Dorsolateral prefrontal cortex (tissue), 122 donors: ENCODE measurements at places on chromosomes 5 and 9.

DNA sequence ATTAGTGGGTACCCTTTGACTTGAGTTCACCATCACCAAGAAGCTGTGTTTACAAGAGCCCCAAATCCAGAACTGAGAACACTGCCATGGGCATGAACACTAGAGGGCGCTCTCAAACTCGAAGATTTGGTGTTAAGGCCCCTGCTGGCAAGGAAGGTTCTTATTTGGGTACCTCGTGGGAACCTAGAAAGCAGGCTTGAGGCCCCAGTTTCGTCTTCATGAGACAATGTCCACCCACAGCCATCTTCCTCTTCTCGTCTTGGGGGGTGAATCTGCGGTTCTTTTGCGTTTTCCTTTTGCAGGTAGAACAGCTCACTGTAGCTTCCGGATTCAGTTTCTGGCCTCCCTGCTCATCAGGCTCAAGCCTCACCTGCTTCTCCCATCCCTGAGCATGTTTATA is 184.0 kb downstream of the SEMA5A start:
- DNase-seq = no peak

DNA sequence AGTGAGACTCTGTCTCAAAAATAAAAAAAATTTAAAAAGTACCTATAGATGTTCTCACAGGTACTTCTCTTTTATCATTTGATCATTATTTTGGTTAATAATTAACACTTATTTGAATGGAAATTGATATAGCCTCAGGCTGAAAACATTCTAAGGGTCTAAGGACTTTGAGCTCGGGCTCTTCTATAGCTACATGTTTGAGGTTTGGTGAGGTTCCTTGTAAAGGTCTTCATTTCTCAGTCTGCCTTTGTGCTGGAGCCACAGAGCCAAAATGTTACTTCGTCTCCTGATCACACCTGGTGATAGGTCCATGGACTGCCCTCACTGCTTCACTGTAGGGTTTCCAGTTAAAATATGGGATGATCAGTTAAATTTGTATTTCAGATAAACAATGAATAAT is 22.6 kb downstream of the ARHGEF37 start:
- no peak for DNase-seq

DNA sequence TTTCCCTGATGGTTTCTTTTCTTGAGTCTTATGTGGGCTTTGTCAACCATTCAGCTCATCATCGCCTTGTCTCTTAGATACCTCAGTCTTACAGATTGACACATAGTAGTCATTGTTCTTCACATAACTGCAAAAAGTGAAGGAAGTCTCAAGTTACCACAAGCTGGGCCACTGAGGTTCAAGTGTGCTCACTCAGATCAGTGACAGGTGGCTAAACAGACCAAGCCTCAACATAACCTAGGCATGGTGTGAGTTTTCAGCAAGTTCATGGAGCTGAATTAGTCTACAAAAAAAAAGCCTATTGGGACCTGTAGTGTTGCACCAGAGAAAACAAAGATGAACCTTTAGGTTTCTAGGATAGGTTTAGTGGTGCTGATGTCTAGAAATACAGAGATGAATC is 58.2 kb downstream of the RFK start:
- DNase-seq = no peak

- DNase-seq = no peak
Observed at GRCh38 chr5:147635882-147636728, 126.2 kb upstream of the DPYSL3 start.

DNA sequence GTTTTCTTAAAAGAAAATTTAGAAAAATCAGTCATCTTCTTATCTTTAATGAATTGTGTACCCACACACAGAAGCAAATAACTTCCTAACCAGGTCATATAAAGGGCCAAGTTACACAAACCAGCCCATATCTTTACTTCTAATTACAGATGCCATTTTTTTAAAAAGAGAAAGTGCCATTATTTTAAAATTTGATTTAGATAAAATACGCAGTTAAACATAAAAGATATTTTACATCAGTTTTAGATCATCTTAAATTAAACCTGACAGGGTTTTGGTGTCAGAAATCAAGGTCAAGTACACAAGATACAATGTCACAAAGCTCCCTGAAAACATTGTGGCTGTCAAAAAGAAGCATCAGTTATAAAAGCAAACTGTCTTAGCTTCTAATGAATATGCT is 129.4 kb downstream of the GNA14 start:
- no peak for DNase-seq

DNA sequence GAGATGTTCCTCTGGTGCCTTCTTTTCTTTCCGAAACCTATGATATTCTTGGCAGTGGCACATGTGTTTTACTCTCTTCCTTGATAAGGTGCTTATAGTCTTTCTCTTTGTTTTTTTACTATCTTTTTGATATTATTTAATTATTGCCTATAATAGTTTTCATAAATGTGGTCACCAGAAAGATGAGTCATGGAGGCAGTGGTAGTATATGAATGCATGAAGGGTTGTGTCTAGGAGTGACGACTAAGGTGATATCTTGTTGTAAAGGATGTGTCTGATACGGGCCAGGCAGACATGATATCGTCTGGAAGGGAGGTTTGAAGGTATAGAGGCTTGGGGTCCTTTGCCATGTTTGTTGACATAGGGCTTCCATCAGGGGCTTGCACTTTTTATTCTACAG is 36.8 kb downstream of the SLC44A1 start:
- DNase-seq = no peak

GRCh38 chr9:20559231-20559890 is 62.9 kb downstream of the MLLT3 start:
- DNase-seq = no peak
